ENCODE measurements at places on chromosomes 12 and 14.

- no peak for ATAC-seq
These were observed 24.4 kb upstream of the MGST1 start for GRCh38 chr12:16323010-16323409.

DNA sequence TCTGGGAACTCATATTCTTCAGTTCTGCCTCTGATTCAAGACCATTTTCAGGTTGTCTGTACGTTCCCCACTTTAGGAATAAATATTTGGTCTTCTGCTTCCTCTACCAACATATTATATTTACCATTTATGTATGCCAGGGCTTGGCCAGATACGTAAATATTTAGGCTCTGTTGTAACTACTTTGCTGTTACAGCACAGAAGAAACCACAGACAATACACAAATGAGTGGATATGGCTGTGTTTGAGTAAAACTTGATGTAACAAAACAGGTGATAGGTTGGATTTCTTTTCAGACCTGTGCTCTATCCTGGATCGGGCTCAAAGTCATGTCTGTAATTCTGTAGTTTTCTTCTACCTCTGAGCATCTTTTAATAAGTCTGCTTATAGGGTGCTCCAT is 37.5 kb downstream of the RAP1B start:
- ATAC-seq = peak; percentile 95

GRCh38 chr12:9606736-9607372 is 862 bp downstream of the KLRB1 start:
- no peak for ATAC-seq

DNA sequence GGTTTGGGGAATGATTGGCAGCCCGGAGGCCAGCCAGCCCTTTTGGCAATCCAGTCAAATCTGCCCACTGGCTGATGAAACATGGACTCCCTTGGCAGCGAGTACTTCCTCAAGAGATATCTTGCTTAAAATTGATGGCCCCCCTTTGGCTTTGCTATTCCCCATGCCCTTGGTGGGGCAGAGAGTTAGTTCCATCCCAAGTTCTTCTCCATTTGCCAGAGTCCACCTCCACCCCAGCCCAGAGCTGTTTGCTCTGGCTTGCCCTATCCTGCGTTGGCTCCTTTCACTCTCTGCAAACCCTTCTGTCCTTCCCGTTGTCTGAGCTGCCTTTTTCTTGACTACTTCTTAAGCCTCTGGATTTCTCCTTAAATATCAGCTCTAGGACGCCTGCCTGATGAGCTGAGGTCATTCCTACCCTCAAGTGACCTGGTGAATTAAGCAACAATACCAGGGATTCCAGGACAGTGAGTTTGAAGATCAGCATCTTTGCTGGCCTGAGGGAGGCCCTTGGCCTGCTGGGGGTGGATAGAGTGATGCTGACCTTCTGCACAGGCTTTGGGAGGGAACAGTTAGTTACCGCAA is 212.0 kb downstream of the CACNA1C start:
- ATAC-seq = no peak

GRCh38 chr12:1517007-1517406 is 77.4 kb downstream of the FBXL14 start:
- ATAC-seq = no peak

Data from activated T-helper 17 cell treated with anti-CD3 and anti-CD28 coated beads, Interleukin-2, amount 50 U/mL, for 72 hours (primary cell).